Memory B cell (primary cell): ENCODE measurements at places on chromosomes 11 and 22.

- peak; percentile 50 for DNase-seq
Observed at GRCh38 chr11:11155962-11156815, 196.9 kb downstream of the CSNK2A3 start.

GRCh38 chr22:19344420-19344819, 52.9 kb upstream of the CLTCL1 start:
- no peak for DNase-seq

- DNase-seq, result peak; percentile 96
Observed at GRCh38 chr11:10735481-10736475, 15.3 kb upstream of the CTR9 start.

DNA sequence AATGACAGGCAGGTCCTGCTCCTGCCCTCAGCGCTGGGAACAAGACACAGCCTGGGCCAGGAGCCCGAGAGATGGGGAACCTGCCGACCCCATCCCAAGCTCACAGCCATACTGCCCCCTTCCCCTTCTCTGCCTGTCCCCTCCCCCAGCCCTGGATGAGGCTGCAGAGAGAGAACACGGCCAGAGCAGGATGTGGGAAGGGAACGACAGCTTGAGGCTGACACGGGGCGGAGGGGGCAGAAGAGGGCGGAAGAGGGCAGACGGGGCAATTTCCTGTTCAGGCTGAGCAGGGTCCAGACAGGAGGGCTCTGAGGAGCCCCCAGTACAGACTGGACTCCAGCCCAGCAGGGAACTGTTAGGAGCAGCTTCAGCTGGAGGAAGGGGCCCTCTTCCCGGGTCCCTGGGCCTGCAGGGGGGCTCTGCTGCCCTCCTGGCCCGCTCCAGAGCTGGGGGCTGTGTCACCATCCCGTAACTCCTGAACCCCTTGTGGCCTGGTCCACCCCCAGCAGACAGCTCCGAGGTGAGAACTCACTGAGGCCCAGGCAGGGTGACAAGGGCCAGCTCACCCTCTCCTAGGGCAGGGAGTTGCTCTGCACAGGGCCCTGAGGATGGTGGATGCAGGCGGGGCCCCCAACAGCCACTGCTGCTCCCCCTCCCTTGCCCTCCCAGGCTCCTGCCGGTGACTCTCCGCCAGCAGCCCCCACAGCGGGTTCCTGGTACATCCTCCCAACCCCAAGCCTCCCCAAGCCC, 5.7 kb downstream of the CTSD start:
- no peak for DNase-seq

- DNase-seq, result peak; percentile 36
Observed at GRCh38 chr11:10628508-10629236, 60.2 kb upstream of the LYVE1 start.

DNA sequence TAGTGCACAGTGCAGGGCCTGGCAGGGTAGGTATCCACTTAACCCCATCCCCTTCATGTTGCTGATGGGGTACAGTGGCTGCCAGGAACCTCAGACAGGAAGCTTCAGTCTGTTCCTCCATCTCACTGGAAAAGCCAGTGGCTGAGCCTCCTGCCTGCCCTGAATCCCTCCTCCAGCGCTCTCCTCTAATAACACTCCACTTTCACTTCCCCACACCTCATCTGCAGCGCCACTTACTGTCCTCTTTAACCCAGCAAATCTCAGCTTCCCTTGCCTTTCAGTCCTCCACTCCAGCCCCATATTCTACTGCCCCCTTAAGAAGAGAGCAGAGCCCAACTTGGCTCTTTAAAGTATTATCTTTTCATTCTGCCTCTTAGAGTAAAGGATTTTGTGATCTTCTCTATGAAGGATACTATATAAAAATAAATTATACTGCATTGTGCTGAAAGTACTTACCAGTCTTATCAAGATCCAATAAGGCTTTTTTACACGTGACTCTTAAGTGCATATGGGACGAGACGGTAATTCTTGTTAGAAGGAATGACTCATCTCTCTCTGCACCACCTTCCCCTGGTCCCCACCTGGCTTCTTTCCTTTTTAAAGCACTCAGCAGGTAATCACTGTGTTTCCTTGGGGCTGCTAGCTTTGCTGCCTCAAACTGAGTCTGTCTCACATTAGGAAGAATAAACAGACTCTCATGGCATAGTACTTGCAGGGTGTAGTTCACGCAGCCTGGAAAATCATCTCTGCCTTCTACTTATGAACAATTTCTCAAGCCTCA, 238.0 kb upstream of the NARS2 start:
- no peak for DNase-seq

GRCh38 chr11:13108416-13108815, 99.3 kb downstream of the RASSF10 start:
- DNase-seq, result no peak

DNA sequence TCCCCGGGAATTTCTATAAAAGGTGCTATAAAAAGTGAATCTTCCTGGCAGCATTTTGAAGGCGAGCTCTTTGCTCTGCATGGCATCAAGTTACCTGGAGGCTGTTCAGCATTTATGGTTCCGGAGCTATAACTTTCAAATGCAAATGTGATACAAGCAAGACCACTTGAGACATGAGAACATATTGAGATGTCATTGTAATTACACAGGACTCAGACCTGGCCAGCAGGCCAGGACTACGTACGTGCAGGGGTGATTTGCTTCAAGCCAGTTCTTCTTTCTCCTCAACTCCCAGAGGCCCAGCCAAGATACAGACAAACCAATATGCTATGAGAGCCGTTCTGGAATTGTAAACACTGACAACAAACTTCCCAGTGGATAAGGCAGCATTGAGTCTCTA, 227.4 kb upstream of the FAT3 start:
- no peak for DNase-seq
